ENCODE measurements at places on chromosomes 12 and 14. TPM values are rescaled to one million over a fixed set of nuclear protein-coding genes. Genes with fewer than 3 reads are reported as not detected.

ADCY4 gene
- not detected for total RNA-seq

IL26 gene
- total RNA-seq, result not detected

GNG2 gene
- not detected for total RNA-seq

NAB2 gene
- 15.1 TPM for total RNA-seq

TUBA1B gene
- 3,617 TPM for total RNA-seq

OTX2 gene
- total RNA-seq, result not detected

RASSF9 gene
- not detected for total RNA-seq

EFS gene
- not detected for total RNA-seq

DEPDC4 gene
- 2.0 TPM for total RNA-seq

TUBA1C gene
- total RNA-seq, result 799 TPM

KRT7 gene
- 152 TPM for total RNA-seq

CACNA2D4 gene
- not detected for total RNA-seq

HRK gene
- total RNA-seq, result 0.12 TPM

ZFHX2 gene
- total RNA-seq, result not detected

CRACR2A gene
- total RNA-seq, result 0.27 TPM

GLIPR1L2 gene
- not detected for total RNA-seq

NR4A1 gene
- total RNA-seq, result not detected

CLEC2D gene
- total RNA-seq, result 1.6 TPM

ASB2 gene
- total RNA-seq, result 1.9 TPM

ENTPD5 gene
- total RNA-seq, result 15.0 TPM

TNFAIP2 gene
- 124 TPM for total RNA-seq

TAS2R50 gene
- not detected for total RNA-seq

CCDC85C gene
- 28.3 TPM for total RNA-seq

SLC15A4 gene
- 35.9 TPM for total RNA-seq

CD69 gene
- 4.1 TPM for total RNA-seq

TCL1B gene
- total RNA-seq, result not detected

GPRC5D gene
- total RNA-seq, result not detected

ZNF385A gene
- 1.8 TPM for total RNA-seq

MGP gene
- total RNA-seq, result not detected

GZMB gene
- not detected for total RNA-seq

ADAM21 gene
- total RNA-seq, result not detected

KRT6A gene
- total RNA-seq, result not detected

ANAPC7 gene
- 32.2 TPM for total RNA-seq

TSHR gene
- total RNA-seq, result not detected

CELA1 gene
- not detected for total RNA-seq

SERPINA12 gene
- total RNA-seq, result not detected

FOXN3 gene
- total RNA-seq, result 5.9 TPM

MTHFD1 gene
- total RNA-seq, result 28.6 TPM

BHLHE41 gene
- 70.0 TPM for total RNA-seq
